ENCODE measurements at places on chromosomes 2 and 18.
A peak's percentile ranks its signal among the peaks of the same experiment; 100 is the strongest.

DNA sequence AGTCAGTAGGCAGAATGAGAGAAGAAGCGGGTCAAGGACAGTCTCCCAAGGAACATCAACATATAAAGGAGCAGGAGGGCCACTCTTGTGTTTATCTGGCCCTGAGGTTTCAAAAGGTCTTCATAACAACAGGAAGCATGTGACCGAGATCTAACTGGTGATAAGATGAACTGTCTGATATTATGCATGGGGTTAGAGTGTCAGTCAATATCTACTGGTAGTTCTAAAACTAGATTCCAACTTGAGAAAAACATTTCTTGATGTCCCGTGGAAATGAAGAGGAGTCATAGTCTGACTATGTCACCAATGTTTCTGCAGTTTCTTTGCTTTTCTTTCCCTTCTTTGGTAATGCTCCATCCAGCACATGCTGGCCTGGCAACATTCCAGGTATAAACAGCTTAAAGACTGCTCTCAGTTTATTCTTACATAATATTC lies 77.5 kb upstream of the ITPRID2 start:
- peak; percentile 70 for DNase-seq

DNA sequence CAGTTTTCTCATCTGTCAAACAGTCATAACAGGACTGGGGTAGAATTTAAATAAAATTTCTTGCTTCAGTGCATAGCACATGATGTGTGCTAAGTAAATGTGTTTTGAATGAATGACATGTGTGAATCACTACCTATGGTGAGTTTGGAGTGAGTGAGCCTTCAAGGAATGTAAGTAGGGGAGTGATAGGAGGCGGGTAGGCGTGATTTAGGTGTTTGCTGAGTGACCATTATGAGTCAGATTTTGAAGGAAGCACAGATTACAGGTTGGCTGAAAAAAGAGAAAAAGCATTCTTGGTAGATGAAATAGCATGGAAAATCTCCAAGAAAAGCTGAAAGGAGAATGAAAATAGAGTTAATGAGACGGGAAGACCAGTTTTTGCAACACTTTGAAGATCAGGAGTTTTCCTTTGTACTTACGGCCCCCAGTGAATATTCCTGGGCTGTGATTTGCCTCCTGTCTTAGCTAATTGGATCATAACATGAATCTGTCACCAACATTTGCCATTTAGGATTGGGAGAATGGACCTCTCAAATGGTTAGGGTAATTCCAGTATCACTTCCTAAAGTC lies 136.9 kb upstream of the GATA6 start:
- peak; percentile 57 for DNase-seq

GRCh38 chr2:114406347-114406746 lies 36.1 kb upstream of the DPP10 start:
- no peak for DNase-seq

DNA sequence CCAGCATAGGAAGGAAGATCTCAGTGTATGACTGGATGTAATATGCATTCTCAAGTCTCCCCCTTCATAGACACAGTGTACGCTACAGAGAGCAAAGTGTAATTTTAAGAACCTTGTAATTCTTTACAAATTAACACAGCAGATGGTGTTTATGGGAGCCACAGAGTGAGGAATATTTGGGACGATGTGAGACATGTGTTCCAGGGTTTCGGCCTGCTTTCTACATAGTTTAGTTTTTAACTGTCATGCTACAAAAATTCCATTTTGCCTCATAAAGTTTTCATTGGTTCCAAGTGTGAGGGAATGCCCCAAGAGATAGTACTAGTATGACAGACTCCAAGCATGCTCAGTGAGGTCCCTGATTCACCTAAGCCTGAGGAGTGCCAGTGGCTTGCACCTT lies 76.2 kb upstream of the LRRTM1 start:
- no peak for DNase-seq

GRCh38 chr2:15378148-15378908 lies 182.8 kb downstream of the NBAS start:
- DNase-seq, result no peak

GRCh38 chr2:128362176-128362888 lies 43.7 kb upstream of the HS6ST1 start:
- DNase-seq, result no peak

- peak; percentile 75 for DNase-seq
These were observed 54.1 kb downstream of the FIGN start for GRCh38 chr2:163681745-163682144.

GRCh38 chr2:164048729-164049128 lies 312.9 kb upstream of the FIGN start:
- DNase-seq, result no peak

GRCh38 chr2:2333076-2333475 lies 2.0 kb upstream of the MYT1L start:
- DNase-seq, result no peak

DNA sequence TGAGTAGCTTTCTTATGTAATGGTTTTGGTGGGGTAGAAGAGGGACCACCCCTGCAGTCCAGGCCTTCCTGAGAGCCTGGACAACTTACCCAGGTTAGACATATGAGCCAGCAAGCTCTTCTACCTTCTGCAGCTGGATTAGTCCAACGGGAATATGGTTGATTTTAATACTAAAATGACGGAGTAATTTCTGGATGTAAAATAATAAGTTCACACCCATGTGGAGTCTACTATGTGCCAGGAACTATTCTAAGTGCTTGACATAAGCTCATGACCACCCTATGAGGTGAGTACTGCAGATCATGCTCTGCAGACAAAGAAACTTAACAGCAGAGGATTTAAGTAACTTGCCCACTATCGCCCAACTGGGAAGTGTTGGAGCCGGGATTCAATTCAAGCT lies 45.5 kb downstream of the DPP4 start:
- DNase-seq, result no peak

DNA sequence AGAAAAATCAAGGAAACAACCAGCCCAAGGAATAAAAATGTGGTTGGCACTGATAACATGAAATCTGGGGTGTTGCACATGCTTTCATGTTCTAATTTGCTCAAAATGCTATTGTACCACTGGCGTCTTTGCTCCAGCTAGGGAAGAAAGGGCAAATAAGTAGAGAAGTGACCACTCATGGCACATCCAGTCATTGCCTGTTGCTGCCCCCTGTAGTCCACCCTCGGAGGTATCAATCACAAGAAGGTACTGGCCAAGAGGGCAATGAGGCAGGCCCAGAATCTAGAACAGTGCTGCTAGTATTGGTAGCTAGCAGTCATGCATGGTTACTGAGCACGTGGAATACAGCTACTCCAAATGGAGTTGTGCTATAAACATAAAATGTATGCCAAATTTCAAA lies 213.4 kb downstream of the CDCA7 start:
- peak; percentile 26 for DNase-seq

DNA sequence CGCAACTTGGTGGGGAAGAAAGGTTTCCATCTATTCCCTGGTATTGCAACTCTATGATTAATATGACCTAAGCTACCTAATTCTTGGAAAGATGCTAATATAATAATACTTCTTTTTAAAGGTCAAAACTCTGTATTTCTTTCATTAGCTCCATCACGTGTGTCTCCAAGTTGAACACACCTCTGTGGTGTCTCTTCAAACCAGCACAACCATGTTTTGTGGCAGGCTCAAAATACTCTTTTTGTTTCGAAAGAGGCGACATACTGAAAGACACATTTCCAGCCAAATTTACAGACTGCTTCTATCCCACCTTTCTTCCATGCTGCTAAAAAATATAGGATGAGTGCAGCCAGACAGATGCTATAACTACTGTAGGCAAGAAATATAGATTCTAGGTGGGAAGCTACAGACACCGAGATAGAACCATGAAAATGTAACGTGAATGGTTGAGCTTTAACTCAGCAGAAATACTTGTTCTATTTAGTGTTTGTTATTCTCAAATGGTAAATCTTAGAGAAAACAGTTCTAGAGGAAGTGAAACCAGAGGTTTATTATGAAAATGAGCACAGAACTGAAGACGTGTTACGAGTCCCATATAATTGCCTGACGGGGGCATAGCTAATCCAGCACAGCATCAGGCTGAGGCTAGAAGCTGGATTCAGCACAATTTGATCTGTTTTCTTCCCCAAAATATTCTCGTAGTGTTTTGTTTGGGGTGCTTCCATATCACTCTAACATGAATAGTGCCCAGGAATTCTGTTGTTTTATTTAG lies 991.5 kb upstream of the FANCL start:
- DNase-seq, result no peak

- peak; percentile 20 for DNase-seq
These were observed 225.7 kb upstream of the SPOPL start for GRCh38 chr2:138275881-138276280.

GRCh38 chr2:152488075-152488474 lies 153.1 kb downstream of the FMNL2 start:
- DNase-seq, result no peak

GRCh38 chr18:79597176-79597830 lies 82.3 kb upstream of the CTDP1 start:
- DNase-seq, result no peak

DNA sequence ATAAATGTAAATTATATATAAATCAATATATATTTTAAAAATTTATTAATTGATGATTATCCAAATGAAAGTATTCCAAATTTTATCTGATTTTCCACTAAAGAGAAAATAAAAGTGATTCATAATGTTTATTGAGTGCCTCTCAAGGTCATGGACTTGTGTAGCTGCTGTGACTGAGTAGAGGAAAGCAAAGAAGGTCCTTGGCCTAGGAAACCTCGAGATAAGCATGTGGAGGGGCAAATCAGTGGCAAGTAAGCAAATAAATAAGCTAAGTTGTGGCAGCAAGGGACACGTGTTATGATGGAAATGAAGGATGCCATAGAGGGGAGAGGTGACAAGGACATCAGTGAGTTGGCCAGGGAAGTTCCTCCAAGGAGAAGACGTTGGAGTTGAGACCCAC lies 866.1 kb upstream of the ID2 start:
- no peak for DNase-seq

DNA sequence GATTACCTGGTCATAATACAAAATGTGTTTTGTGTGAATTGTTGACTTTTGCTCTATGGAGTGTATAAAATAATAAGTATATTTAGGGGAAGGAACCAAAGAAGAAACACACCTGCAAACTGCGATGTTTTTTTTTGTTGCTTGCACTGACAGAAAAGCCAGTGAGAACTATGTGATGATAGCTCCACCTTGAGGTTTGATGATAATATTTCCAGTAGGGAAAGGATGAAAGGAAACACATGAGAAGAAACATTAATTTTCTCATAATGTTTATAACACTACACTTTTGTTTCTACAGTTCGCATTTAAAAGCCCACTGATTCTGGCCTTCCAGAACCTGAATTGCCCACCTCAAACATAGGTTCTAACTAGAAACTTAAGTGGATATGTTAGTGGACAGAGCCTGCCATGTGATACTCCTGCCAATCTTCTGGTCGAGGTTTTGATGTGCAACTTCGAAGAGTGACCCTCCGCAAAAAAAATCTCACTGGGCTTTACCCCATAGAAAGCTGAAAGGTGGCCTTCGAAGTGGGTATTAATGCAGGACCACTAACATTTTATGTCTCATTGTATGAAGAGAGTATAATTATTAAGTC lies 476.4 kb upstream of the SPHKAP start:
- peak; percentile 66 for DNase-seq

GRCh38 chr2:20604401-20604911 lies 46.4 kb downstream of the HS1BP3 start:
- no peak for DNase-seq

- DNase-seq, result no peak
These were observed 494.5 kb upstream of the MAP2 start for GRCh38 chr2:208929139-208929864.

DNA sequence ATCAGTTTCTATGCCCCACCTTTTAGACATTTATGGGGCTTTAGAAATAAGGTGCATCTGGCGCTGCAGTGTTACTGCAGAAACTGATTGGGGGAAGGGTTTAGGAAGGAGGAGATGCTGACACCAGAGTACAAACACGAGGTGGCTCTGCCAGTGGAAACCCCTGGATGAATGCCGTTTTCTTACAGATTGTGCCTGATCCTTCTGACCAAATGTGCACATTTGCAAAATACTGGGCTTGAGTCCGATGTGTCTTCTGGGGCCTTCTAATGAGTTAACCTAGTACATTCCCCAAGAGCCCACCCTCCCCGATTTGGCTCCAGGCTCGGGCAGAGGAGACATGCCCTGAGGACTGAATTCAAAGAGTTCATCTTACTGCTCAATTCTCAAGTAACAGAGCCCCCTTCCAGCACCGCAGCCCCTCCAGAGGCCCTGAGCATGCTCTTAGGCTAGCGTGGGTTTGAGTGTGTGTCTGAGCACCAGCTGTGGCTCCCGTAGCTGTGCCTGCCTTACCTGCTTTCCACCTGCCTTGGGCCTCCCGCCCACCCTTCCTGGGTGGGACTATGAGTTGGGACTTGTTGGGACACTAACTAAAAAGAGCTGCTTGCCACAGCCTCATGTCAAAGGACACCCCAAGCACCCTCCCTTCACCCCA lies 116.7 kb upstream of the COPS8 start:
- DNase-seq, result no peak

- DNase-seq, result no peak
These were observed 193.3 kb upstream of the RBBP8 start for GRCh38 chr18:22739789-22740188.

GRCh38 chr2:217244815-217245214 lies 385.0 kb upstream of the TNP1 start:
- no peak for DNase-seq

DNA sequence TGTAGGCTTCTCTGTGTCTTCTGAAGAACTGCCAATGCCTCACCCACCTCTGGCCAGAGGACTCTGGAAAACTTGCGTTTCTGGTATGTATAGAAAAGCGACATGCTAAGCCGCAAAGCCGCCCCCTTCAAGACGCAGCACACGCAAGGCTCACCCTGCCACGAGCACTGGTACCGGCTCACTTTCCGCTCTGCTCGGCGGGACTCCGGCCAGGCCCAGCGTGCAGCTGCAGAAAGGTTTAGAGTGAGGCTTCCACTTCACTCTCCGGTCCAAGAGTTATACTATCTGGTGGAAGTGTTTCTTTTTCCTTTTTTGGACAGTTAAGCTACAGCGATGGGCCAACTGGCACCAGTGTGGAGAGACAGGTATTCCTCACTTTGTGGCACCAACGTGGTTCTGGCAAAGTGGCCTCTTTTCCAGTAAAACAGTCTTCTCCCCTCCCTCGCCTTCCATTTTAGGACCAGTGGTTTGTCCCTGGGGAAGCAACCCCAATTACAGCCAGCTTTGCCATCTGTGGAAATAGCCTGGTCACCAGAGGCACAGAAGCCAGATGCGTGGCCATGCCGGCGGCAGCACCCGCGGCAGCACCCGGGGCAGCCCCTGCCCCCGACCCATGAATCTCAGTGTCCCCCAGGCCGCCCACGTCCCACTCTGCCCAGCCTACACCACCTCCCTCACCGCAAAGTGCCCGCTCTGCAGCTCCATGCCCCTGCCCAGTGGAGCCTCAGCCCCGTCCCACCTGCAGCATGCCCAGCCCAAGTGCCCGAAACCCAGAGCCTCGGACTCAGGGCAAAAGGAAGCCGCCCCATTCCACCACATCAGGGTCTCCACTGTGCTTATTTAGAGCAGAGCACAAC lies 91.6 kb upstream of the CTDP1 start:
- no peak for DNase-seq

GRCh38 chr2:164737612-164738081 lies 104.0 kb downstream of the COBLL1 start:
- DNase-seq, result peak; percentile 74

- DNase-seq, result no peak
These were observed 75.6 kb downstream of the TMEM247 start for GRCh38 chr2:46555011-46555410.

GRCh38 chr2:191688934-191689695 lies 11.2 kb downstream of the NABP1 start:
- peak; percentile 73 for DNase-seq

GRCh38 chr2:144995482-144995881 lies 475.6 kb upstream of the ZEB2 start:
- peak; percentile 63 for DNase-seq

- DNase-seq, result no peak
These were observed 27.7 kb upstream of the DOCK10 start for GRCh38 chr2:225069966-225070365.

All from cardiac fibroblast (primary cell).